Astrocyte (in vitro differentiated cells and primary cell): ENCODE measurements at places on chromosomes 2 and 18. TPM values are rescaled to one million over a fixed set of nuclear protein-coding genes. Genes with fewer than 3 reads are reported as not detected.

- peaks cover 6% of the 10 kb centered on the region for H3K4me1 ChIP-seq
- H3K27ac ChIP-seq: no peak within 1 kb of the TSS
- DNase-seq: peak; percentile 10
- peak within 1 kb of the TSS; percentile 41 for H3K4me3 ChIP-seq
- no peaks in the 10 kb centered on the region for H3K36me3 ChIP-seq
These were observed at the start of gene CNGA3 for GRCh38 chr2:98346311-98347236. TSS of gene CNGA3 (plus strand) at chr2:98346456. CDS start at chr2:98369976, 23,520 bp downstream.

- no peaks in the 10 kb centered on the region for H3K27me3 ChIP-seq
- H3K27ac ChIP-seq: no peak overlapping the region
- H3K4me3 ChIP-seq: no peak overlapping the region
These were observed 318.7 kb downstream of the PTPRM start for GRCh38 chr18:7885865-7886264.

DNA sequence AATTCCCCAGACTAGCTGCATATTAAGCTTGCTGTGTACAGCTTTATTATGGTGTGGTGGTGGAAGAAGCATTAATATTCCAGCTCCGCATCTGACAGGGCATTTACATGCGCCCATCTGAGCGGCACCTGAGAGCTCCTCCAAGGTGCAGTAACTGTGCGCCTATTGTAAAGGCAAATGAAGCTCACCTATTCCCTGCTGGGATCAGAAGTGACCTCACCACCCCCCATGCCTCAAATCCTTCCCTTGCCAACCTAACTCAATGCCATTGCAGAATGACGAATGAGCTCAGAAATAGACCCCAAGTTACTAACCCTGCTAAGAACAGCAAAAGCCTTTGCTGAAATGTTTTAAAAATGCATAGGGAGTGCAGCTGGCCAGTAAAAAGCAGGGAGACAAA, 14.3 kb downstream of the BCL11A start:
- no peaks in the 10 kb centered on the region for H3K4me1 ChIP-seq
- H3K27me3 ChIP-seq: no peaks in the 10 kb centered on the region
- H3K27ac ChIP-seq: no peak overlapping the region
- no peak overlapping the region for H3K4me3 ChIP-seq

GRCh38 chr2:174575124-174575776, 22.4 kb downstream of the WIPF1 start:
- H3K4me1 ChIP-seq: no peaks in the 10 kb centered on the region
- no peak for DNase-seq
- no peaks in the 10 kb centered on the region for H3K27me3 ChIP-seq
- no peak overlapping the region for H3K4me3 ChIP-seq
- peaks cover 9% of the 10 kb centered on the region for H3K36me3 ChIP-seq
- H3K27ac ChIP-seq: no peak overlapping the region

- DNase-seq: peak; percentile 58
- no peak overlapping the region for H3K4me3 ChIP-seq
- peaks cover 5% of the 10 kb centered on the region for H3K4me1 ChIP-seq
- H3K27ac ChIP-seq: no peak overlapping the region
These were observed 26.1 kb downstream of the DGUOK start for GRCh38 chr2:73952499-73953446.

GRCh38 chr2:161952783-161953191, 121.2 kb downstream of the DPP4 start:
- H3K27me3 ChIP-seq: no peaks in the 10 kb centered on the region
- no peak overlapping the region for H3K4me3 ChIP-seq
- no peaks in the 10 kb centered on the region for H3K4me1 ChIP-seq
- no peak overlapping the region for H3K27ac ChIP-seq

DNA sequence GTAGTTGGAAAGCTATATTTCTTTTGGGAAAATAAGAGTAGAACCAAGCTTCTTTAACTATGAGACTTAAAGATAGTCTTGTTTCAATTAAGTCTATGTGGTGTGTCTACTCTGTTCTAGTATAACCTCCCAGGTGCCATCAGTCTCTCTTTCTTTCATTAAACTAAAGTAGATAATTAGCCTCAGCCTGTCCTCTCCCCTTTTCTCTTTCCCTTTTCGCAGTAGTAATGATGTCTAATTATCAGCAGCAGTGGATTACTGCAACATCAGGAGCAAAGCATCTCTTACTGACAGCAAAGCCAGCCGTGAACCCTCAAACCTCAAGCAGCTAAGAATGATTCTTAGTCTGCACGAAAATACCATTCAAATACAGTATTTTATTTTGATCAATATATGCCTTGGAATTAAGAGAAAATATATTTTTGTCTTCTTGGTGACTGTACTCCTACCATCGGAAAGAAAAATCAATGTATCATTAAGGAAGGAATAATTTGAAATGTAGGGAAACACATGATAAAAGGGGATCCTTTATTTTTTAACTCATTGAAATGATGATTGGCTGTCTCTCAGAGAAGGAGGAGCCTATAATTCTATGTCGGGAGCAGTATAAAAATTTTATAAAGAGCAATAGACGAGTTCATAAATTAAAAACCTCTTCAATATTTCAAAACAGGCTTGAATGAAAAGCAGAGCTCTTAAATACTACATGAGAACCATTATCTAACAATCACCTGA, 4.5 kb downstream of the NOL4 start:
- DNase-seq: no peak
- peaks cover 15% of the 10 kb centered on the region for H3K27me3 ChIP-seq
- H3K4me1 ChIP-seq: peaks cover 21% of the 10 kb centered on the region

DNA sequence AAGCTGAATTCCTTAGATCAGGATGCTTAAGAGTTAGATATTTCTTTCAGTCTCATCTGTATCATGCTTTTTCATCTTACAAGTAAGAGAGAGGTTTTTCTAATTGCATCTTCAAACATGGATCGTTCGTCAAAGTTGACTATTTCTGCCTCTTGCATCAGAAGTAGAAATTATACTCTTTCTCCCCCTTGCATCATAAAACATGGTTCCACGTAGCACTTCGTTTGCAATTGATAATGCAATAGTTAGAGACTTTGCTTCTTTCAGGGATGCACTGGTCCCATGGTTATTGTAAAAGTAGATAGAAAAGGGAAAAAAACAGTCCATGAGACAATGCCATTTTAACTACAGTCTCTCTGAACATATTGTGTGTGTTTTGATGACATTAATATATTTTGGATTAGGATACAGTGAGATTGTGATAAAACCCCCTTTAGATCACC, 75.1 kb upstream of the PARD3B start:
- no peak for DNase-seq
- no peaks in the 10 kb centered on the region for H3K27me3 ChIP-seq
- peaks cover 7% of the 10 kb centered on the region for H3K4me1 ChIP-seq
- H3K4me3 ChIP-seq: no peak overlapping the region
- H3K36me3 ChIP-seq: no peaks in the 10 kb centered on the region
- H3K27ac ChIP-seq: no peak overlapping the region

- no peak for DNase-seq
- no peak overlapping the region for H3K4me3 ChIP-seq
- no peak overlapping the region for H3K27ac ChIP-seq
- peaks cover 6% of the 10 kb centered on the region for H3K27me3 ChIP-seq
These were observed 236.8 kb downstream of the CLIP4 start for GRCh38 chr2:29351916-29352591.

- no peak overlapping the region for H3K4me3 ChIP-seq
- H3K4me1 ChIP-seq: no peaks in the 10 kb centered on the region
- no peak overlapping the region for H3K27ac ChIP-seq
- no peak for DNase-seq
- no peaks in the 10 kb centered on the region for H3K27me3 ChIP-seq
These were observed 5.4 kb downstream of the CRYGD start for GRCh38 chr2:208118918-208119317.

GRCh38 chr2:185316383-185316782, 422.2 kb upstream of the FSIP2 start:
- DNase-seq: no peak
- H3K4me3 ChIP-seq: no peak overlapping the region
- H3K27me3 ChIP-seq: no peaks in the 10 kb centered on the region
- H3K27ac ChIP-seq: no peak overlapping the region

DNA sequence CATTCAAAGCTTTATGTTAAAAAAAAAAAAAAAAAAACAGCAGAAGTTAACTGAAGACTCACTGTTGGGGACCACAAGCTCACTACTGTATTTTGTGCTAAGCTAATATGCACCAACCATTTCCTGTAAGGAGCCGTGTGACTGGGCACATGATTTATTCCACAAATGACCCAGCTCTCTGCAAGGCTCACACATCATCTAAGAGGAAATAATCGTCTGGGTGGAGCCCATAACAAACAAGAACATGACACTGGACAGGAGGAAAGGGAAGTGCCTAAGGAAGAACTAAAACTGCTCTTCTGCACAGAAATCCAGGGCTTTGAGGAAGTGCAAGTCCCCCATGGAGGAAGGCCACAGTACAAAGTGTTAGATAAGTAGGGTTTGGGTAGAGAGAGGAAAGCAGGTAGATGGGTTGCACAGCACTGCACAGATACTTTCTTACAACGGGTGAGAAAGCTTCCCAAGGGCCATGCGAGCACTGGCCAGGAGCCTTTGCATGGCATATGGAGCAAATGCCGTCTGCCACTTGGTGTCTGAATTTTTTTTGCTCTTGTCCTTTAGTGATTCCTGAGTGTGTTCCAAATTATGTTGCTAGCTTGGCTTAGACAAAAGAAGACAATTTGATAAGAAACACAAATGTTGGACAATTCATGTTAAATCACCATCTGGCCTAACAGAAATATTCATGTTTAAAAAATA, 24.4 kb downstream of the NFE2L2 start:
- H3K27ac ChIP-seq: peak overlapping the region; percentile 94
- peak; percentile 48 for DNase-seq
- H3K36me3 ChIP-seq: no peaks in the 10 kb centered on the region
- peaks cover 51% of the 10 kb centered on the region for H3K4me1 ChIP-seq
- no peak overlapping the region for H3K4me3 ChIP-seq

- no peaks in the 10 kb centered on the region for H3K36me3 ChIP-seq
- DNase-seq: no peak
- H3K4me1 ChIP-seq: no peaks in the 10 kb centered on the region
- H3K27ac ChIP-seq: no peak overlapping the region
- H3K27me3 ChIP-seq: no peaks in the 10 kb centered on the region
- no peak overlapping the region for H3K4me3 ChIP-seq
These were observed 79.1 kb downstream of the MAPK4 start for GRCh38 chr18:50638884-50639420.

- H3K27ac ChIP-seq: no peak overlapping the region
- H3K36me3 ChIP-seq: no peaks in the 10 kb centered on the region
- peak; percentile 27 for DNase-seq
- no peaks in the 10 kb centered on the region for H3K27me3 ChIP-seq
- H3K4me3 ChIP-seq: no peak overlapping the region
These were observed 101.9 kb upstream of the NRP2 start for GRCh38 chr2:205580212-205580987.

TIA1 gene
- total RNA-seq: 104 and 112 TPM in 2 replicates

DNA sequence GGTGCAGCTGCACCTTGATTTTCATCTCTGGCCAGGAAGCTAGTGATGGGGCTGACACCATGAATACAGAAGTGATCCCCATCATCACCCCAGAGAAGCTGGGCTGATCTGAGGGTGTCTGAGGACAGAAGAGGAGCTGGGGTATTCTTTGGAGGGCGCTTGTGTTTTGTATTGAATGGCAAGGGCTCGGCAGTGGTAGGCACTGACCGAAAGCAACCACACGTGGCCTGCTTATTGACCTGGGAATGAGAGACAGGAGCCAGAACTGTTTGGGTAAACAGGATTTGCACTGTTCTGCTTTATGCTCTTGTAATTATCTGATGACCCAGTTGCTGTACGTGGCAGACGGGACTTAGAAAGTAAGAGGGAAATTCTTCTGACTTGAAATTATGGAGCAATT, 62.6 kb upstream of the RPL31 start:
- DNase-seq: no peak
- H3K27me3 ChIP-seq: no peaks in the 10 kb centered on the region
- no peak overlapping the region for H3K4me3 ChIP-seq
- no peak overlapping the region for H3K27ac ChIP-seq
